GM04503 (cell line): ENCODE measurements at places on chromosomes 1 and 21.

- DNase-seq = no peak
Measured at GRCh38 chr1:47663286-47663685, 225.4 kb downstream of the FOXD2 start.

DNA sequence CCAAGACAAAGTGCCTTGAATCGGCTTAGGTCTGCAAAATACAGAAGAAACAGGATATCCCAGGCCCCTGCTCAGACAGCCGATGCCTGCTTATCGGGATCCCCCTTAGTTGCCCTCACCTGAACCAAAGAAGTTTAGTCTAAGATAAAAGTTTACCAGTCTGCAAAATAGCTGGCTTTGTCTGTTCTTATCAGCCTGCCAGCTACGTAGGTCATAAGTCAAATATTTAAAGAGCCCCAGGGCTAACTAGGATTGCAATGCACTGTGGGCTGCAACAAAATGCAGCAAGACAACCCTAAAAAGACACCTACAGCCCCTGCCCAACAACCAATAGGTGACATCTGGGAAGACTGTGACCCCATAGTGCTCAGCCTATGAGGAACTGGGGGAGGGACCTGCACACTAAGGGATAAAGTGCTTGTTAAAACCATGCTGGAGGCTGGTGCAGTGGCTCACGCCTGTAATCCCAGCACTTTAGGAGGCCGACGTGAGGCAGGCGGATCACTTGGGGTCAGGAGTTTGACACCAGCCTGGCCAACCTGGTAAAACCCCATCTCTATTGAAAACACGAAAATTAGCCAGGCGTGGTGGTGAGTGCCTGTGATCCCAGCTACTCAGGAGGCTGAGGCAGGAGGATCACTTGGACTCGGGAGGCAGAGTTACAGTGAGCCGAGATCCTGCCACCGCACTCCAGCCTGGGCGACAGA lies 27.4 kb downstream of the LRRC3 start:
- DNase-seq = no peak

- no peak for DNase-seq
Measured at GRCh38 chr1:61140778-61141177, 58.4 kb downstream of the NFIA start.

DNA sequence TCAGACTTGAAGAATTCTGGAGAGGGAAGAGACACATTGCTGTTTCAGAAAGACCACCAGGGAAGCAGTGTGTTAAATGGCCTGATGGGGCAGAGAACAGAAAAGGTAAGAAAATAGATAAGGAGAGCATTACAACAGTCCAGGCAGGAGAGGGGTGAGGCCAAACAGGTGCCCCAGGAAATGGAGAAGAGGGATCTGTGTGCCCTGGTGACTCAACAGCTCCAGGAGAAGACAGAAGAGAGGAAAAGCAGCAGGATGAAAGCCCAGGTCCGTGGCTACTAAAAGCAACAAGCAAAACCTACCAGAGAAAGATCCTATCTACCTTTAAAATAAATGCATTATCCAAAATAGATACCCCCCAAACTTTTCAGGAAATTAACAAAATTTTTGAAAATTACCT lies 9.2 kb downstream of the TP53BP2 start:
- DNase-seq = no peak

- no peak for DNase-seq
Measured at GRCh38 chr1:172395576-172395975, 24.9 kb upstream of the C1orf105 start.

GRCh38 chr1:193058529-193059281 lies 455 bp downstream of the UCHL5 start:
- DNase-seq = no peak

GRCh38 chr1:153510984-153511410 lies 24.8 kb downstream of the S100A6 start:
- DNase-seq = no peak

GRCh38 chr1:160675641-160676410 lies 29.0 kb upstream of the SLAMF1 start:
- peak; percentile 7 for DNase-seq

DNA sequence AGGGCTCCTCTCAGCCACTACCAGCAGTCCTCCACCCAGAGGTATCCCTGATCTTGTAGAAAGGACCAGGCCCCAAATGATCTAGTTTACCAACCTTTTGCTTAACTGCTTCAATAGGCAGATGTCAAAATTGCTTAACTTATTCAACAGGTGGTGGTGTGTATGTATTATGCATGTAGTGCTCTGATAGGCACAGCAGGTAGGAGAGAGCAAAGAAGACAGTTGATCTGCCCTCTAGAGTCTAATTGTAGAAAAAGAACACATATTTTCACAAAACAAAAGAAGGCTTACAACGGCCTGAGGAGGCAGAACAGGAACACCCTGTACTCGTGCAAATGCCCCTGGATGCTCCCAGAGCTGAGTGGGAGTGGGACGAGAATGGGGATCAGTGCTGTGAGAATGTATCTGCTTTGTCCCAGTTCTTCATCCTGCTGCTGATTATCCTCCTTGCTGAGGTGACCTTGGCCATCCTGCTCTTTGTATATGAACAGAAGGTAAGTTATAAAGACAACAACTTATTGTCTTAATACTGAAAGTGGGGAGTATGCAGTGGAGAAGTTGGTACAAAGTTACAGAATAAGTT lies 21.1 kb downstream of the CD53 start:
- no peak for DNase-seq

GRCh38 chr1:33624991-33625870 lies 152.8 kb downstream of the ZSCAN20 start:
- no peak for DNase-seq
